ENCODE measurements at places on chromosomes 2 and 18.
A peak's percentile ranks its signal among the peaks of the same experiment; 100 is the strongest.

DNA sequence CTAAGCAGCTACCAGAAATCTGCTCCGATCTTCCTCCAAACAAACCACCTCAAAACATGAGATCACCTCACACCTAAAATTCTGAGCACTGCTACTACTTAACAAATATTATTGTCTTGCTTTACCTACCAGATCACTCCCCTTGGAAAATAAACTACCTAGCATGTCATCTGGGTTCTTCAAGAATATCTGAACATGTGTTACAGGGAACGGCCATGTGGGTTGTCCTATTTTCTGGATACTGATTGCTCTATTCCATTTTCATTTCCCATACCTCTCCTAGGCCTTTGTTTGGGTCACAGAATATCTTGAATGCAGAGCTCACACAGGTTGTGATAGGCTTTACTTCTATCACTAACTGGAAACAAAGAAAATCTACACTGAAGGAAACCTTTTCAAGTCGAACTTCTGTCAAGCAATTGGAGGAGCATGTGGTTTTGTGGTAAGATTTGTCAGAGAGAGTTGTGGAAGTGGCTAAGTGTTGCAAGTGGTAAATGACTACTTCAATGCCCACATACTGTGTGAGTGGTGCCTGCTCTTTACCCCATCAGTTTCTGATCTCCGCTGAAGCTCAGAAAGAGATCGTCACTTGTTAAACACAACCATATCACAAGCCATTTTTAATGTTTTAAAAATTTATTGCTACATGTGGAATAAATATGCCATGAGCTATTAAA, 739.1 kb upstream of the ZEB2 start:
- DNase-seq: no peak

- no peak for DNase-seq
Measured at GRCh38 chr18:52499644-52500043, 159.6 kb downstream of the DCC start.

DNA sequence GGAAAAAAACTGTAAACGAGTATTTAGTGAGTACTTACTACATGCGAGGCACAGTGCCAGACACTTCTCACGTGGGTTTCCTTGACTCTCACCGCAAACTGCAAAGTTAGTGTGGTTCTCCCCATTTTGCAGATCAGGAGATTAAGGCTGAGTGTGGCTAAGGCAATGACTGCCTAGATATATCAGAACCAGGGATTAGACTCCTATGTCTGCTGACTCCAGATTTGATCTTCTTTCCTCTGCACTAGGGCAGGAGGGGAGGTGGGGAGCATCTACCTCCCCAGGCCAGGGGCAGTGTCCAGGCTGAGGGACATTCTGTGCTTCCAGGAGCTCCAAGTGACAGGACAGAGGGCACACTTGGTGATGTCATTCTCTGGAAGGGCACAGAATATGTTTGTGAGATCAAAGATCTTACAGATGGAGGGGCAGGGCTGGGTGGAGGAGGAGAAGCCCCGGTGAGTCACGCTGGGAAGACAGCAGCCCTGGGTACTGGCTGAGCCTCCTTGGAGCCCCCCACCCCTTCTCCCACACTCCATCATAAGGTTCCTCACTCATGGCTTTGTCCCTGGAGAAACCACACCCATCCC, 92.4 kb downstream of the RHOB start:
- peak; percentile 36 for DNase-seq

DNA sequence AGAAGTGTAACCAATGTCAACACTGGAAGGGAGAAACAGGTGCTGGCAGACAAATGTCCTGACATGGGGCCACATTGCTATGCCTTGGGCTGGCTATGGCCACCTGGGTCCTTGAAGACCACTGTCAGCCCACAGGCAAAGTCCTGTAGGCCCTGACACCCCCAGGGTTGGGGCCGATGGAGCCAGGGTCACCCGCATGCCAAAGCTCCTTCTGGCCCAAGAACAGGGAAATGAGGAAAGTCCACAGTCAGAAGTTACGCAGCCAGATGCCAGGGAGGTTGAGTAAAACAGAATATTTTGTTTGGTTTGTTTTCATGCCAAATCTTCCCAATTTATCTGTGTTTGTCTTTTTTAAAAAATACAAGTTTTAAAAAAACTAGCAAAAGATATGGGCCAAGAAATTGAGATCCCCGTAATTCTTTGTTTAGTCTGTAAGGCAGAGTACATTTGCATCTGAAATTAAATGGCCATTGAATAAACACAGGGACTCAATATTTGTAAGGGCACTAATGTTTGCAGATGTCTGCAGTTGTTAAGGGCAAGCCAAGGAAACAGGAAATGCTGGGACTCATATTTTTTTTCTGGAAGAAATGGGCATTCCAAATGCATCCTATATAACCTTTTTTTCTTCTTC, 186.4 kb downstream of the FAM210A start:
- DNase-seq: no peak

DNA sequence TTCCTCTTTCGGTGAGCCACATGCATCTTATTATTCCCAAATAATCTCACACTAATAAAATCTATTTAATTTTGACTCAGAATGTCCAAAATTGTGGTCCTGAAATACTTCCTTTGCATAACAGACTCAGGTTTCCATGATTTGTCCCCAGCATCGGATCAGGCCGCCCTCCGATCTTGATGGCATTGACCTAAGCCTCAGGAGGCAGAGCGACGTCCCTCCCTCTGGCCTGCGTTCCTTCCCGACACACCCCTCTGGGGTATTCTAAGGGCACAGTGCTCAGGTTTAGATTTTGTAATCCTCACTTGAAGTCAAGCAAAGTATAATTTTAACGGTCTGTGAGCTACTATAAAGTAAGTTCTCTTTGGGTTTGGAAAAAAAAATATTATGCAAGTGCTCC, 857.7 kb downstream of the GALR1 start:
- no peak for DNase-seq

- DNase-seq: no peak
Measured at GRCh38 chr2:164841719-164842623, at the start of gene COBLL1. TSS of gene COBLL1 (minus strand) at chr2:164841823. CDS start at chr2:164841196, 627 bp downstream.

DNA sequence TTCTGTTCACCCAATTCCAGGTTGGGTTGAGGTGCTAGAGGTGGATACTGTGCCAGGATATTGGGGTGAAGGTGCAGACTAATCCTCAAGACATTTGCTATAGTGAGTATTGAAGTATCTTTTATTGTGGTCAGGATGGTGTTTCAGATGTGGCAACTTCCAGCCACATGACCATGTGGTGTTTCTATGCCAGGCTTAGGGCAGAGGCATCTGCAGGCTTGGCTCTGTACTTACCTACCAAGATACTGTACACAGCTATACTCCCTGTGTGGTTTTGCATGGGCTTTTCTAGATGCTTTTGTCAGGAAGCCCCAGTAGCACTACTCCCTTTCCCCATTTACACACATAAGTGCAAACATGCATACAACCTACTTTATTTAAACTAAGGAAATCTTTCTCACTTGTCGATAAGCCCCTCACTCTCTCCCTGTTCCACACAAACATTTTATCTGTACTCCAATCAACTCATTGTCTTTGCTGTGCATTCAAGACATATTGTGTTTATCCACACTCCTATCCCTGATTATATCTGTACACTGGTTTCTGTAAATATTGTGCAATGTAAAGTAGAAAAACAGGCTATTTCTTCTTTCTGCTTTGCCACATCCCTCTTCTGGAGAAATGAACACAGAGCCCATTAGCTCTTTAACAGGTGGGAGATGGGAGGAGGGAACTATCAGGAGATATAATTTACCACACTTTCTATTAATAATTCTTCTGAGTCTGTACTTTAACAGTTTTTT, 12.3 kb downstream of the ARL6IP6 start:
- peak; percentile 46 for DNase-seq

GRCh38 chr2:48527226-48527885, 2.6 kb upstream of the STON1 start:
- no peak for DNase-seq

DNA sequence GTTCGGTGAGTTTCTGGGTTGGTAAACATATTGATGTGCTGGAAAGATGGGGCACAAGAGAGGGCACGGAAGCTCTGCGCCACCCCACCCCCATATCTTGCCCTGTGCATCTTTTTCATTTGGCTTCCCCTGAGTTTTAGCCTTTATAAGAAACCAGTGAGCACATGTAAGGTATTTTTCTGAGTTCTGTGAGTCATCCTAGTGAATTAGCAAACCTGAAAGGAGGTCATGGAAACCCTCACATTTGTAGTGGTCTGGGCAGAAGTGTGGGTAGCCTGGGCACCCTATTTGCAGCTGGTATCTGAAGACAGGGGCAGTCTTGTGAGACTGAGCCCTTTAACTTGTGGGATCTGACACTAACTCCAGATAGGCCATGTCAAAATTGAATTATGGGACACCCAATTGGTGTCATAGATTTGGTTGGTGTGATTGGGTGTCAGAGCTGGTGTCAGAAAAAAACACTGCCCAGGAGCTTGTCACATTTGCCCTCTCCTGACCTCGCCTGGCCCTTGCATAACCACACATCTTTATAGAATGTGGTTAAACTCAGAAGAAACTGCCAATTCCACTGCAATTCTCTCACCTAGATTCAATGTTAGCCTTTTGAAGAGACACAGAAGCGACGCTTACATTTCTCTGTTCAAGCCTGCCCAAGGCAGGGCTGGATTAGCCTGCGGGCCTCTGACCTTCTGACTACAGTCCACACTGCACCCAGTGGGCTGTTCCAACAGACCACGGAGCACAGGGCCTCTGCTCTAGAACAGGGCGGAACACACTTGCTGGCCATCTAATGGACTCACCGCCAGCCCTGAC, 12.0 kb upstream of the GALM start:
- no peak for DNase-seq
